ENCODE measurements at places on chromosomes 1 and 21.

GRCh38 chr1:93715529-93716126 is 34.0 kb upstream of the BCAR3 start:
- DNase-seq, result no peak

- no peak for DNase-seq
These were observed 13.3 kb upstream of the CAPN8 start for GRCh38 chr1:223678841-223679240.

DNA sequence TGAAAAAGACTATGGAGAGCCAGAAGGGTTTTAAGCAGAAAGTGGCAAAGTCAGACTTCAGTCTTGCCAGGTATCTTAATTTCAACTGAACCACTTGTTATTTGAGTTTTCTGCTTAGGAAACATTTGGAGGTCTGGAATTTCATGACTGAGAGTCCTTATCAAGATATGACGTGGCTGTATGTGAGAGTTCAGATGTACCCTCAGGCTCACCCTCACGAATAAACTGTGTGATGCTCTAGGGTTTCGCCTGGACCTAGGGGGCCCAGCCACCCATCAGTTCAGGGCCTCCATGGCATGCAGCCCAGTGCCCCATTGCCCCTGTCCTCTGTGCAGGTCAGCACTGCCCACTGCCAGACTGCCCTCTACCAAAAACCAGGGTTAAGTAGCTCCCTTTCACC is 30.6 kb upstream of the TADA1 start:
- no peak for DNase-seq

GRCh38 chr1:30807318-30808066 is 49.9 kb upstream of the LAPTM5 start:
- DNase-seq, result no peak

- DNase-seq, result no peak
These were observed 26.1 kb downstream of the SLC6A17 start for GRCh38 chr1:110176299-110176956.

DNA sequence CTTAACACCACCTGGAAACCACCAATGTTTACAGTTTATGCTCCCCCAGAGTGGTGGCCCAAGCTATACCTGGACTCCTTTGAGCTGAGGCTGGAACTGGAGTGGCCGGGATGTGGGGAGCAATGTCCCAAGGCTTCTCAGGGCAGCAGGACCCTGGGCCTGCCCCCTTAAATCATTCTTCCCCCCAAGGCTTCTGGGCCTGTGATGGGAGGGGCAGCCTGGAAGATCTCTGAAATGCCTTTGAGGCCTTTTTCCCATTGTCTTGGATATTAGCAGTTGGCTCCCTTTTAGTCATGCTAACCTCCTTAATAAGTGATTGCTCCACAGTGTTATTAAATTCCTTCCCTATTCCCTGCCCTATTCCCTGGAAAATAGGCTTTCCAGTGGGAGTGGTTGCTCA is 185.8 kb downstream of the HS2ST1 start:
- no peak for DNase-seq

All from CD4-positive, alpha-beta T cell treated with Interleukin-12 subunit alpha and Interleukin-12 subunit beta, for 1 hour (primary cell).